Muscle of leg (tissue), 16 donors: ENCODE measurements at places on chromosomes 5 and 9.

DNA sequence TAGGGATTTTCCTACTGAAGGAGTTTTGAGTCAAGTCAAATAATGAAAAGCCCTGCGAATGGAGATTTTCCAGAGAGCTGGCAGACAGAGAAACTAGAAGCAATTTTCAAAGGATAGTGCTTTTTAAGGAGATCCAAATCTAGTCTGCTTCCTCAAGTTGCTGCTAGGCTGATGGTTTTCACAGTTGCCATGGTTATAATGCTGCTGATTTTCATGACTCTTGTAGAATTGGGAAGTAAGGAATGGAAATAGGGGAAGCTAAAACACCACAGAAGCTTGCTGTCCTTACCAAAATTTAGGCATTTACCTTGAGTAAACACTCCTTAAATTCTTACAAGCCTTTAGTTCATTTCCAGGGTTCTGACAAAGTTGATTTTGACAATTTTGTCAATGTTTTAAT lies 30.1 kb upstream of the HAPLN1 start:
- peak; percentile 73 for DNase-seq

- peak; percentile 26 for DNase-seq
These were observed 239.2 kb downstream of the EFNA5 start for GRCh38 chr5:107431536-107431935.

DNA sequence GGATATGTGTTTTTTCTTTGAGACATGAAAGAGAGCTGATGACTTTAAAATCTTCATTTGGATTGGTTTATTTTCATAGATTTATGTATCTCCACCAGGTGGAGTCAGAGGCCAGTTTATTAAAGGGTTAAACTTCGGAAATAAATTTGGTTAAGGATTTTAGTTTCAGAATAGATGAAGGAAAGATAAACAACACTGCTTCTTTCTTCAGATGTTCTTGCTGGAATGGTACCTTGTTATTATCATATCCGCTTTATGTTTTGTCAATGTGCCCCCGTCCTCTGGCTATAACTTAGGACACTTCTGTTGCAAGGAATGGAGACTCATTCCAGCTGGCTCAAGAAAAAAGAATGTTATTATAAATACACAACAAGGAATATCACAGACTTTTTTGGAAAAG lies 81.2 kb downstream of the ALDH1A1 start:
- DNase-seq, result peak; percentile 53

GRCh38 chr5:148970228-148970627 lies 92.6 kb downstream of the SH3TC2 start:
- DNase-seq, result peak; percentile 84

- no peak for DNase-seq
These were observed 10.8 kb upstream of the DDX41 start for GRCh38 chr5:177527595-177527994.

DNA sequence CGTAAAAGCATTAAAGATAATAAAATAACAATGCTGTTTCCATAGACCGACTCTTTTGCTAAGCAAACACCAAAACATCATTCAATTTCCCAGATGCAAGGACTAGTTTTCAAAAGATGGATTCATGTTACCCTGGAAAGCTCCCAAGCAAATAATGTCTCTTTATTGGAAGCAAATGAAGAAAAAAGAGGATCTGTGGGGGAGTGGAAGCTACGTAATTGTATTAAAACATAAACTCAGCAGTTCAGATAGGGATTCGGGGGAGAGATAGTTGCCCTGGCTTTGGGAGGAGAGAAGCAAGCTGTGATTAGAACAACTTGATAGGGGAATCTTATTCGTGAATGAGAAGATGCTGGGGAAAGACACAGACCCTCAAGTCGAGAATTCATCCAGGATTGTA lies 491.0 kb upstream of the CLINT1 start:
- DNase-seq, result peak; percentile 95
